ENCODE measurements at places on chromosomes 2 and 18.

GRCh38 chr18:44887227-44887631, 206.5 kb downstream of the SETBP1 start:
- no peak for DNase-seq

GRCh38 chr2:95287806-95288205, 9.3 kb upstream of the KCNIP3 start:
- DNase-seq: no peak

- no peak for DNase-seq
Measured at GRCh38 chr2:189222468-189223105, 43.0 kb upstream of the COL5A2 start.

- no peak for DNase-seq
Measured at GRCh38 chr2:11762799-11763461, 16.5 kb downstream of the LPIN1 start.

DNA sequence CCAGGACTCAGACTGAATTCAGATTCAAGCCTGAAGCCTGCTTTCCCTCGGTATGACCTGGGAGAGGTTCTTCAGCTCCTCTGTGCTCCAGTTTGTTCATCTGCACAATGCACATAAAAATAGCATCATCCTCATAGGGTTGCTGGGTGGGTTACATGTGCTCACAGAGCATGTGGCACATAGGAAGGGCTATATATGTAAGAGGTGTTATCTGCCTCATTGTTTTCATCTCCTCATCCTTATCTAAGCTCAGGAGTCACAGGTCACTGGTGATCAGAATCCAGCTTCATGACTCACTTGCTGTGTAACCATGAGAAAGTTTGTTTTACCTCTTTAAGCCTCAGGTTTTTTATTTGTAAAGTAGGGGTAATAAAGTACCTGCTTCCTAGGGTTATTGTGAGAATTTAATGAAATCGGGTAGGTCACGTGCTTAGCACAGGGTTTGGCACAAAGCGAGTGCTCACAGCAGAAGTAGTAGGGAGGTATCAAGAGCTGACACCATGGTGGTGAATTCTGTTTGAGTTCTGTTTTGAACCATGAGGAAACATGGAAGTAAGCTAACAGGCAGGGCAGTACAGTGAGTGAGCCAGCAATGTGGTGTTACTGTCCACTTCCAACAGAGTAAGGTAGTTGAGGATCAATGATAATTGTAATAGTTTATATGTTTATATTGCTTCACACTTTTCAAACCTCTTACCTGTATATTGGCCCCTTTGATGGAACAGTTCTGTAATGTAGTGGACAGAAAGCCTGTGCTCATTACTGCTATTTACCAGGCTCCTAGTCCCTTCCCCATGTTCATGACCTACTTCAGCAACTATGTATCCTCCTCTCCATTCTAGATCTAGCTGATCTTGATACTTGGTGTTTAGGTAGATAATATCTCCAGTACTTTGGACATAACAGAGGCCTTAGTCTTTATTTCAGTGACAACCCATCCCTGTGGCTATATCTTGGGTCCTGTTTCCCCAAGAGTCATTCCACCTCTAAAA, 141.4 kb upstream of the LTBP1 start:
- no peak for DNase-seq

- no peak for DNase-seq
Measured at GRCh38 chr2:60529785-60530627, 23.4 kb downstream of the BCL11A start.

DNA sequence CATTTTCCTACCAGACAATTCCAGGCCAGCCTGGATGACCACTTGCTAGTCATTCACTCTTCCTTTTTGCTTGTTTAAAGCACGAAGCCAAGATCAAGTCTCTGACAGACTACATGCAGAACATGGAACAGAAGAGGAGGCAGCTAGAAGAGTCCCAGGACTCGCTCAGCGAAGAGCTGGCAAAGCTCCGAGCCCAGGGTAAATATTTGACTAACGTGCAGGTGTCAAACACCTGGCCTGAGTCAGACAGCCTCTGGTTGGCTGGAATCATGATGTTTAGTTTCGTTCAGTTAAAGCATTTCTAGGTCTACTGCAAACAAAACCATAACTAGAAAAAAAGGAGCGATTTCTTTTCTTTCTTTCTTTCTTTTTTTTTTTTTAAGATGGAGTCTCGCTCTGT, 44.2 kb upstream of the LYPD6B start:
- DNase-seq: no peak

GRCh38 chr2:179222076-179222475, 42.6 kb downstream of the SESTD1 start:
- no peak for DNase-seq

- no peak for DNase-seq
Measured at GRCh38 chr2:23091019-23091418, 294.0 kb upstream of the KLHL29 start.

DNA sequence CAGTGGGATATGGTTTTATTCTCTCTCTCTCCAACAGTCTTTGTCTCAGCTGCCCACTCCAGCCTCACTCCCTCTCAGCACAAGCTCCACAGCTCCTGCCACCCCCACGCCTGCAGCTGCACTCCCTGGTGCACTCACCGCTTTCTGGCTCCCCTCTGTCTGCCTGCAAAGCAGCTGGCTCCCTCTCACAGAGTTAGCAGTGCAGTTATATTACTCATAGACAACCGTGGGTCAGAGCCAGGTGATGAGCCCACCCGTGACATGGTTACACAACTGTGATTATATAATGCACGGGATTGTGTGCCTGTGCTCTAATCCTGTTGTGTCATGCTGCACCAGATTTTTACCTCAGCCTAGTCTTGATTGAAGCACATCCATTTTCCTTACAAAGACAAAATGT, 276.9 kb upstream of the CHAC2 start:
- DNase-seq: peak; percentile 23

- no peak for DNase-seq
Measured at GRCh38 chr2:215749092-215749957, 264.0 kb downstream of the MREG start.

GRCh38 chr2:208392300-208392699, 14.3 kb upstream of the PTH2R start:
- no peak for DNase-seq

GRCh38 chr2:168705534-168706470, 96.6 kb upstream of the NOSTRIN start:
- no peak for DNase-seq

DNA sequence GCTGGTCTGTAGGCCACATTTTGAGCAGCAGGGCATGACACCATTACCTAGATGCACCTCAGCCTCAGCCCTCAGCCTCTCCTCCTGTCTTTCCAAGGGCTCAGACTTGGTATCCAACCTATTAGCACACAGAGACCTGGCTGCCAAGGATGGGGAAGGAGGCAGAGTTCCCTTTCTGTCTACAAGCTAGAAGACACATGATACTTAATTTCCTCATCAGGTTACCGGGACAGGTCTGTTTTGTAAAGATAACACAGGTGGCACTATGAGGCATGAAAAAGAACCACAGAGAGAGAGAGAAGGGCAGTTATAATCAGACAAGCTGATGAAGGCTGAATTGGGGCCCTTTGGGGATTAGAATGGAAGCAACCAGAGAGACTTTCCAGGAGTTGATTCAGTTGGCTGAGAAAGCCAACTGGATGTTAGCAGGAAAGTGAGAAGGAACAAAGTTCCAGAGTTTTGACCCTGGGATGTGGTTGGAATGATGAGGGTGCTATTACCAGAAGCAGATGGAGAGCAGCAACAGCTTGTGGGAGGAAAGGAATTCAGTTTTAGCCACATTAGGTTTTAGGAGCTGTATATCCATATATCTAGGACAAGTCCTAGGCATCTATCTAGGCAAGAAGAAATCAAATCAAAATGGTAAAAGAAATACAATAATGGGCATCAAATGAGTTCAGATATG, 46.0 kb upstream of the RMND5A start:
- no peak for DNase-seq

GRCh38 chr2:80070587-80070986, 234.0 kb downstream of the LRRTM1 start:
- no peak for DNase-seq

DNA sequence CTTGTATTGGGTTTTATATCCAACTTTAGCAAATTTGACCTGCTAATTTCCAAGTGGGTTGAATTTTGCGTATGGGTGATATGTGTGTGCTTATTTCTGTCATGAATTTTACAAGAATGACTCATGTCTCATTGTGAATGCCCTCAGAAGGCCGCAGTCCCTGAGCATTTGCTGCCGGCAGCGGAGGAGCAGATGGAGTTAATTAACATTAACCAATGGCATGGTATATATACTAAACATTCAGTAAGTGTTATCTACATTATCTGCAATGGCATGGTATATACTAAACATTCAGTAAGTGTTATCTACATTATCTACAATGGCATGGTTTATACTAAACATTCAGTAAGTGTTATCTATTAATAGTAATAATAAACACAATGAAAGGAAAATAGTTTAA, 90.1 kb downstream of the DOK6 start:
- DNase-seq: no peak

DNA sequence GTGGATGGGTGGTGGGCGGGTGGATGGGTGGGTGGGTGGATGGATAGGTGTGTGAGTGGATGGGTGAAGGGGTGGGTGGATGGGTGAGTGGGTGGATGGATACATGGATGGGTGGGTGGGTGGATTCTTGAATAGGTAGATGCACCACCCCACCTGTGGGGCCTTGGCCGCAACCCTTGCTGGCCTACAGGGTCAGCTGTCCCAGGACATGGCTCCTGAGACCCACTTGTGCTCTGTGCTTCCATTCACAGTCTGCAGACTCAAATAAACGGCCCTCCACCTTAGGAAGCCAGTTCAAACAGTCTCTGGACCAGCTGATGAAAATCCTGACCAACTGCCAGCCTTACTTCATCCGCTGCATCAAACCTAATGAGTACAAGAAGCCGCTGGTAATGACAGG, 54.4 kb downstream of the MYO7B start:
- no peak for DNase-seq

DNA sequence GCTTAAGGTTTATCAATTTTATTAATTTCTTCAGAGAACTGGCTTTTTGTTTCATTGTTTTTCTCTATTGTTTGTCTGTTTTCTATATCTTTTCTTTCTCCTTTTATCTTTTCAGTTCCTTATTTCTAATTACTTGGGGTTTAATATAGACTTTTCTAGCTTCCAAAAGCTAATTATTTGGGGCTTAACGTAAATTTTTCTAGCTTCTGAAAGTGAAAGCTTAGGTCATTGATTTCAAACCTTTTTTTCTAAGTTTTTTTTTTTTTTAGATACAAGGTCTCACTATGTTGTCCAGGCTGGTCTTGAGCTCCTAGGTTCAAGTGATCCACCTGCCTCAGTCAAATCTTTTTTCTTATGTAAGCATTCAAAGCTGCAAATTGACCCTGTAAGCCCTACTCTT, 266.6 kb downstream of the CAMKMT start:
- DNase-seq: no peak

DNA sequence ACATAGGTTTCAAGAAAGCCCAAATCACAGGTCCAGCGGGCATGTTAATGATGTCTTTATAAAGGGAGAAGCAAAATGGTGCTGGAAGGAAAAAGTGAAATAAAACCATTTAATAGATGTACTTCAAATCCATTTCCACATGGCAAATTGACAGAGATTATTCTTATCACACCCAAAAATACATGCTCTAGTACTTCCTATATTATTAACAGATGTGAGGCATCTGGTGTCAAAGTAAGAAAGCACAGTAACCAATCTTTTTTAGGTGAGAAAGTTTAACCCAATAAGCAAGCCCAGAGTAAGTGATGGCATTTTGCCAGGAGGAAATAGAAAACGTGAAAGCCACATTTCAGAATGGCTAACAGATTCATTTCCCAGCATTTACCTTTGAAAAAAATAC, 128.0 kb downstream of the ABCA12 start:
- no peak for DNase-seq

DNA sequence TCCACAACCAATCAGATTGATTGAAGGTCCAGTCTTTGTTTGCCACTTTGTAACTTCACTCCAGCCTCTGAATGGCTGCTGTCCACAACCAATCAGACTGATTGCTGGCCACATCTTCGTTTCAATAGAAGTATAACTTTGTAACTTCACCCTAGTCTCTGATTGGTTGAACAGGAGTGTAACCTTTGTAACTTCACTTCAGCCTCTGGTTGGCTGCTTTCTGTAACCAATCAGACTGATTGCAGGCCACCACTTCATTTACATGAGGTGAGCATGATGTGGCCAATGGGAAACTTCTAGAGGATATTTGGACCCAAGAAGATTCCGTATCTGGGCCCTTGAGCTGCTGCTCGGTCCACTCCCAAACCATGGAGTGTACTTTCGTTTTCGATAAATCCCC, 16.9 kb upstream of the ALPP start:
- no peak for DNase-seq

Data from H54 (cell line).